Occipital lobe (tissue), 3 donors: ENCODE measurements at places on chromosomes 4 and X. TPM values are rescaled to one million over a fixed set of nuclear protein-coding genes. Genes with fewer than 3 reads are reported as not detected.

GRCh38 chr4:56512166-56512565 lies 6.6 kb downstream of the ARL9 start:
- DNase-seq = no peak

DNA sequence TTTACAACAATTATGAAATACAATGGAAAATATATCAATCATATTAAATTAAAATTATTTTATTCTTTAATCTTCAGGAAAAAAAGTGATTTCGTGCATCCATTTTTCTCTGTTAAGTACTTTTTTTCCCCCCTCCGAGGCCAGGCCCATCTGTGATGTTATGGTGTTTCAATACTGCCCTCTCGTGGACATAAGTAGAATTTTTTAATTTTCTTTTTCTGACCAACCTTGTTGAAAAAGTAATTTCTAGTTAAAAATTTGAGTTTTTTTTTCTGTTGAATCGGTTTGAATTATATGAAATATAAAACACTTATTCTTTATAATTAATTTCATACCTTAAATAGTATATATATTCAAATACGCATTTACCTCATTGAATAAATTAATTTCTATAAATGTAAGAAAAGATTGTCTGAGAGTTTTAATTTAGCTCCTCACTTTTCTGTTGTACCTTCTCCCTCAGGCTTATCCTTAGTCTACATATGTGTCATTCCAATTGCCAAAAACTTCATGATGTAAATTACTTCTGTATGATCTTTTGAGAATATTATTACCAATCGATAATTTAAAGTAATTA lies 175.8 kb upstream of the TECRL start:
- no peak for DNase-seq

GRIA3 gene
- total RNA-seq = 74.2 TPM

DNA sequence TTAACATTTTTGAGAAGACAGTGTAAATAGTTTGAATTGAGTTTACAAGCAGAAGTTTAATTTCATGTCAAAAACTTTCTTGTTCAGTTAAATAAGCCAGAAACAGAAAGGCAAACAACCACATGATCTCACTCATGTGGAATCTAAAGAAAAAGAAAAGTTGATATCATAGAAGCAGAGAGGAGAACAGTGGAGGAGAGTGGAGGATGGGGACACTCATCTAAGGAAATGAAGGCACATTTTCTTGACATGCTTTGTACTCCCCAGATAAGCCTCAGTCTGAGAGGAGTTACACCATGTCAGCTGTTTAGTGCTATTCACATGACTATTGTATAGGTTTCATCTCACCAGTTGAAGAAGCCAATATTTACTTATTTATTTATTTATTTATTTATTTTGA lies 13.5 kb downstream of the SNCA start:
- DNase-seq = no peak

DNA sequence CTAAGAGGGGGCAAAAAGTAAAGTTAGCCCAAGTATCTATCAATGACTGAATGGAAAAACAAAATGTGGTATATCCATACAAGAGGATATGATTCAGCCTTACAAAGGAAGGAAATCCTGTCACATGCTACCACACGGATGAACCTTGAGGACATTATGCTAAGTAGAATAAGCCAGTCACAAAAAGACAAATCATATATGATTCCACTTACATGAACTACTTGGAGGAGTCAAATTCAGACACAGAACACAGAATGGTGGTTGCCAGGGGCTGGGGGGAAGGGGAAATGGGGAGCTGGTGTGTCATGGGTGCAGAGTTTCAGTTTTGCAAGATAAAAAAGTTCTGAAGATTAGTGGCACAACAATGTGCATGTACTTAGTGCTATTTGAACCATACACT lies 101.8 kb downstream of the SH3KBP1 start:
- DNase-seq = no peak

GRCh38 chr4:55014876-55015275 lies 110.5 kb downstream of the KDR start:
- DNase-seq = no peak

DNA sequence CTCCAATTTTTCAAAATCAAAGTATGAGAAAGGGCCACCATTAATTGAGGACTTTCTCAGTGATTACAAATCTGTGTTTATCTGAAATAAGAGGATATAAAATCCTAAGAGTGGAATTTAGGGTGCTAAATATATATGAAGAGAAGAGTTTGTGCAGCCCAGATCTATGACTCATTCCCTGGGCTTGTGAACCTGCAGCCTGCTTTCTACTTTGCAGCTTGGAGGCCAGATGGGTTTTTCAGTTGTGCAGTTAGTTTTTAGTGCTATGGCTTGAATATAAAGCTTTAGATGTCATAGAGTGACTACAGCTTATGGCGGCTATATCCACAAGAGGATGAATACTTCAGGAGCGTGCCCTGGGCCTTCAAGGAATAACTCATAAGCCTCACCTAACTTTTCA lies 1391.1 kb downstream of the FSTL5 start:
- DNase-seq = no peak

DNA sequence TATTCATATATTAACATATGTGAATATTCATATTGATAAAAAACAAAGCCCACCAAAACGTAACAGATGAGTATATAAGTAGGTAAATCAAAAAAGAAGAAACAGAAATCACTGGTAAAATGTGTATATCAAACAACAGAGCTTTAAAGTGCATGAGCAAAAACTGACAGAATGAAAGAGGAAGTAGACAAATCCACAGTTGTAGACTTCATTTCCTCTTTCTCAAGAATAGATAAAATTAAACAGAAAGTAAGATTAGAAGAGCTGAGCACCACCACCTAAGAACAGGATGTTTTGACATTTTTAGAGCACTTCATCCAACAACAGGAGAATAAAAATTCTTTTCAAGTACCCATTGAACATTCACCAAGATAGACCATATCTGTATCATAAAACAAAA lies 64.6 kb downstream of the CNKSR2 start:
- DNase-seq = no peak

DNA sequence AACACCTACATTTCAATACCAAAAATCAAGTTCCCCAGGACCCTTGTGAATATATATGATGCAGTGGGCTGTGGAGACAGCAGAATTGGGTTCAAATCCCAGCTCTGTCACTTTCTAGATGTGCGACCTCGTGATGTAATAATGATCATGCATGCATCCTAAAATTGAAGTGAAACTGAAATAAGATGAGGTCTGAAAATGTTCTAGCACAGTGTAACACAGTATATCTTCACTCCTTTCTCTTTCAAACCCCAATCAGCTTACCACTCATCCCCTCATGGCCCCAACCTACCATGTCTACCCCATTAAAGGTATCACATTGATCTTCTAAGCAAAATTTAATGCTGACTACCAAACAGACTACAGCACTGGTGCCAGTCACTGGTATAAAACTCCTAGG lies 69.9 kb upstream of the BRS3 start:
- DNase-seq = no peak

DNA sequence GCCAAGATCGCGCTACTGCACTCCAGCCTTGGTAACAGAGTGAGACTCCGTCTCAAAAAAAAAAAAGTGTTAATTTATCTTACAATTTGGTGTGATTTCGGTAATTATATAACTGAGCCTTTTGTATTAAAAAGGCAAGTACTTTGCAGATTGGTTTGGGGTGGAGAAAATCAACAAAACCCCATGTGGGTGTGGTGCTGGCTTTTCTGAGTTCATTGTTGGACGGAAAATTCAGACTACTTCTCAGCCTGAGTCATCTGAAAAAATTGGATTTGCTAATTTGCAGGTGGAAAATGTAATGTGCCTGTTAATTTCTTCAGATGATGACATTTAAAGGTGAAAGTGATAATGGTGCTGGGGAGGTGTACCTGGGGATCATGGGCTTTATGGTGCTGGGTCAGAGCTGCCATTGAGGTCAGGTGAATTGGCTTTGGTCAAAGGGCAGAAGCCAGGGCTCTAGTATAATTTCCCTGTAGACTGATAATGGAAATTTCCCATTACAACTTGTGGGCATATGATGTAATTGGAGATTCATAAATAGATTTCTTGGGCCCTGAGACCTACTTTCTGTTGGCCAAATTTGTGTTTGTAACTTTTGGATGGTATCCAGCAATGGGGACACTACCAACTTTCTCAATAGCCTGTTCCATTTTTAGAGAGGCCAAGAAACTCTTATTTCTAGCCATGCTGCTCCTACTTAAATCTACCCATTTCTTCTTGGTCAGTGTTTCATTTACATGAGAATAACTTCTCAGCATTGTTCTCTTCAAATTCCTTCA lies 74.3 kb upstream of the TEX13D start:
- no peak for DNase-seq

DNA sequence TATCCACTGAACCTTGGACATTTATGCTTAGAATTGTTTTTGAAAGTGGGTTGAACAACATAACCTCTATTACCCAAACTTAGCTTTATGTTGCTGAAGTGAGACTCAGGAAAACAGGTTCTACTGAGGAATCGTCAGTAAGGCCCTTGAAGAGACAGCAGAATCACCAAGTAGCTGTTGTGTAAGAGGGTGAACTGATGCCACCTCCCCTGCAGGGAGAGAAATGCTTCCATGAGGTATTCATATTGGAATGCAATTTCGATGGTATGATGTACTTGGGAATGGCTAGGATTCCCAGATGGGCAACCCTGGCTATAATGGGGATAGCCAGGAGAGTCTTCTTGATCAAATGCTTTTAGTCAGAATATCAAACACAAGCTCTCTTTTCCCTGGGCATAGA lies 4.1 kb upstream of the SCRG1 start:
- DNase-seq = no peak

TRAM1L1 gene
- 37.1 TPM for total RNA-seq

TMEM31 gene
- not detected for total RNA-seq

- no peak for DNase-seq
Observed at GRCh38 chr4:181952478-181952877, 290.7 kb upstream of the TENM3 start.

HMGN5 gene
- total RNA-seq = 0.31 TPM

DNA sequence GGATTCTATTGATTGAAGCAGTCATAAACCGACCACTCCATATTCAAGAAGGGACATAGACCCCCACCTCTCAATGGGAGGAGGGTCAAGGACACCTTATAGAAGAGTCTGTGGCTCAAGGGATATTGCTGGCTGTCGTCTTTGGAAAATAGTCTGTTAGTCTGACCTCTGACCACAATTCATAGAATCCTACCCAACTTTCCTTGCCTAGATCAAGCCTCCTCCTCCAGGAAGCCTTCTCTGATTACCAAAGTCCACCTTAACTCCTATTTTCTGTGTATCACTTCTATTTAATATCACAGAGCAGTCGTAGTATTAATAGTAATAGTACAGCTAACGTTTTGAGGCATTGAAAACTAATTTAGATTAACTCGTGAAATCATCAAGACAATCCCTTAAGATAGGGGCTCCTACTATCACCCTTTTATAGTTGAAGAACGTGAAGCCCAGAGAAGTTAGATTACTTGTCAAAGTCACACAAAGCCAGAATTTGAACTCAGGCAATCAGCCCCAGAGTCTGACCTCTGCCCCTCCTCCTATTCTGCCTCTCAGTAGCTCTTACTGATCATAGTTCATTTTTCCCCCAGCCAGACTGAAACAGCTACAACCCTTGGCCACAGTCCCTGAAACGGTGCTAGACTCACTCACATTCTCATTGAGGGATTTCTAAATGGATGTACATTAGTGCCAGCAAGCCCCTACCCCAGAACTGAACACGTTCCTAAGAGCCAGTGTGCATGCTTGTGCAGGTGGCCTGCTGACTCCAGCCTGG lies 636.6 kb downstream of the MID1IP1 start:
- no peak for DNase-seq

GRCh38 chrX:41002026-41002425 lies 83.2 kb upstream of the USP9X start:
- DNase-seq = no peak
